HCT116 (cell line): ENCODE measurements at places on chromosomes 2 and 18.
A peak's percentile ranks its signal among the peaks of the same experiment; 100 is the strongest.

GRCh38 chr2:109703077-109703476 lies 88.9 kb downstream of the SOWAHC start:
- no peak for DNase-seq

DNA sequence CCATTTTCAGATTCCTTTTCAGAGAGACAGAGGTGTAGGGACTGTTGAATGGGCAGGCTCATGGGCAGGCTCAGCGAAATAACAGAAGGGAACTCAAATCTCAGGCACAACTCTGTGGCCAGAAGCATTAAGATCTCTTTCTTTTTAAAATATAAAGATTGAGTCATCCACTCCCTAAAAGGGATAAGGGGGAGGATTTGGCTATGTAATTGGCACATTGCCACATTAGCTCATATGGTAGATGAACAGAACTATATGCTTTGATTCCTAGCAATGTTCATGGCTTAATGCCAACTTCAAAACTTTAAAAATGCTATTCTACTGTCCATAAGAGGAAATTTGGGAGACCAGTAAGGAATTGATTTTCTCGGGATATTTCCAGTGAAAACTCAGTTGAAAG lies 53.8 kb upstream of the SLC5A7 start:
- no peak for DNase-seq

DNA sequence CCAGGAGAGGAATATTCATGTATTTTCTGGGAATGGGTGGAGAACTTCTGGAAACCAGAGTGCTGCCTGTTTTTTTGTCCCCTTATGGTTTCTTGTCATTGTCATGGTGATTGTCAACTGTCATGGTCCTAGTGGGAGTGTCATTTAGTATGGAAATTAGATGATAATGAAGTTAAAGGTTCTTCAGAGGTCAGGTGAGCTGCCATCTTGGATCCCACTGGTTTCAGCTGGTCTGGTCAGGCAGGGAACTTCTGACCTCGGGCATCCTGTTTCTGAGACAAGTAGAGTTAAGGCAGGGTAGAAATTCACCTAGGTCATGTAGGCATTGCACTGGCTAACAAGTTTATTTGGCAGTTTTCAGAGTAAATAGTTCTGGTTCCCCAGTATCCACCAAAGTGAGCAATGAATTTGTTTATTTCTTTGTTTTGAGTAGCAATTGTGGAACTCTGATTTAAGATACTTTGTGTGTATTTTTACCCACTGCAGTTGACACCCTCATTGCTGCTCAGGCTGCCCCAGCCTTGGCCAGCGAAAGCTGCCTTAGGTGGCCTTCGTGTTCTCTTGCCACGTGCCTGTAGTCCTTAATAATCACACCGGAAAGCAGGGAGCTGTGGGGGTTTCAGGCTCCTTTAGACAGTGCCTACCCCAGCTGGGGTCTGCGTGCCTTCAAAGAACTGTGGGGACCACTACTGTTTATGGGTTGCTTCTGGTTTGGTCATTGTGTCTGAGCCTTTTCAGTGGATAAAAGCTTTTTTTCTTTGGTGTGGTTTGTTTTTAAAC lies 48.7 kb downstream of the NCK2 start:
- DNase-seq = no peak

DNA sequence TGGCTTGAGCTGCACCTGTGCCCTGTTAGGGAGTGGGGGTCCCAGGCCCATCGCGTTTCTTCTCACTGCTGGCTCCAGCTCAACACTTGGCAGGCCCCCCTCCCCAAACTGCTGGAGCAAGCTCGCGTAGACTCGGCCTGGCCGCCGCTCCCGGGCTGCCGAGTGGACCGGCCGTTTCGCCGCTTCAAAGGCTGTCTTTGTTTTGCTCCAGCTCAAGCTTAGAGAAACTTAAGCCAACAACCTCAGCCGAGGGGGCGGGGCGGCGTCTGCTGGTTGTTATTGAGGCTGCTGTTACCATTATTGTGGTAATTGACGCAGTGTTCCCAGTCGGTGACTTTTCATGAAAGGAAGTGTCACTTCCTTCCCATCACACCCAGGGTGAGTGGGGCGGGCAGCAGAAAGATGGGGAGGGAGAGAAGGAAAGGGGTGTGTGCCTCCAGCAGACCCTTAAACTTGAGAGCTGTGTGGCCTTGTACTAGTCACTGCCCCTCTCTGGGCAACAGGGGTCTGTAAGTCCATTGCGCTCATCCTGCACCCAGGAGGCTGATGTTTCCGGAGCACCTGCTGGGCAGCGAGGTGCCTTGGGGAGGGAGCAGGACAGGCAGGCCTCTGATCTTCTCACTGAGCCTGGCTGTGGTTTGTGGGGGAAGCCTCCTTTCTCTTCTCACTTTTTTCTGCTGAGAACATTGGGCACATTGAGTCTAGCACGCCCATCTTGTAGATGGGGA lies 2.1 kb downstream of the ARID5A start:
- DNase-seq = no peak

DNA sequence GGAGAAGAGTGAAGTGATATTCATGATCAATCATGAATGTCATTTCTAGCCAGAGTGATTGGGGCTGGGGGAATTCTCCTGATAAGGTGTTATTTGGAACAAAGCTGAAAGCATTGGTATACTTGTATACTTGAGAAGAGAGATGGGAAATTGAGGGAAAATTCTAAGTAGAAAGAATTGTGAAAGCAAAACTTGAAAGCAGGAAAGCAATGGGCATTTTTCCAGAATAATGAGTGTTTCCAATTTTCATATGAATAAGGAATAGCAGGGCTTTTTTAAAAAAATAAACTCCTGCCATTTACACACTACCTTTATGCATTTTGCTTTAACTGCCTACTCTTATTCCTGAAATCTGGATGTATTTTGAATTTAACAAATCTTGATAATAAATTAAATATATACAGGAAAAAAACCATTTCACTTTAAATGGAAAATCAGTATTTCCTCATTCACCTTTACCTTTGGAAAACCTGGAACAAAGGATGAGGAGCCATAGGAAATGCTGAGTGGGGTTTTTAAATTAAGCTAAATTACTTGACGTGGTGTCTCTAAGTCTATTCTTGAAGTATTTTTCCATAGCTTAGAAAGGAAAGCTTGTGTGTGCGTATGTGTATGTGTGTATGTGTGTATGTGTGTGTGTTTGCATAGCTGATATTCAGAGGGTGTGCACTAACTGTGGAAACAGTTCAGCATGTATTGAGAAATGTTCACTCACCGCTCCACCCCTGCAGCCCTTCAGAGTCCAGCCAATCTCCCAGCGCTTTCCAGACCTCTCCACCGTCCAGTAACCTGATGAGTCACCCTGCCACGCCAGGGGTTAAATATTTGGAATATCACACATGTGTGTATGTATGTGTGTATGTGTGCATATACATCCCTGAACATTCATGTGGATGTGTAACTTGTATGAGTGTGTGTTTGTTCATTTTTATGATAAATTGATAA lies 427.3 kb downstream of the THSD7B start:
- DNase-seq = no peak

GRCh38 chr2:60412620-60413019 lies 140.8 kb downstream of the BCL11A start:
- DNase-seq = no peak

DNA sequence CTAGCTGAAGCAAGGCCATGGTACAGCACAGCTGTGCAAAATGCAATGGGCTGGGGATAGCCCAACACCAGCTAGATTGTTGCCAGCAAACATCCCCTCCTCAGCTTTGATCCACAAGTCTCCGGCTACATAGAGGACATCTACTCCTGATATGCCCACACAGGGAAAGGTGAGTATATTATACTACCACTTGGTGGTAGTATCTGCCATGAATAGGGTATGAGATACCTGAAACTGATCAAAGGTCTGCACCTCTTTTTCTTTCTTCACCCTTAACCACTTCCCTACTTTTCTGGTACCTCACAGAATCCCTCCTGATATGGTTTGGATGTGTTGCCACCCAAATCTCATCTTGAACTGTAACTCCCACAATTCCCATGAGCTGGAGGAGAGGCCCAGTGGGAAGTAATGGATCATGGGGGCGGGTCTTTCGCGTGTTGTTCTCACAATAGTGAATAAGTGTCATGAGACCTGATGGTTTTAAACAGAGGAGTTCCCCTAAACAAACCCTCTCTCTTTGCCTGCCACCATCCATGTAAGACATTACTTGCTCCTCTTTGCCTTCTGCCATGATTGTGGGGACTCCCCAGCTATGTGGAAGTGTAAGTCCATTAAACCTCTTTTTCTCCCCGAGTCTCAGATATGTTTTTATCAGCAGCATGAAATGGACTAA lies 279.6 kb downstream of the TXNL1 start:
- no peak for DNase-seq

- DNase-seq = no peak
Observed at GRCh38 chr2:51304311-51304710, 272.4 kb upstream of the NRXN1 start.

DNA sequence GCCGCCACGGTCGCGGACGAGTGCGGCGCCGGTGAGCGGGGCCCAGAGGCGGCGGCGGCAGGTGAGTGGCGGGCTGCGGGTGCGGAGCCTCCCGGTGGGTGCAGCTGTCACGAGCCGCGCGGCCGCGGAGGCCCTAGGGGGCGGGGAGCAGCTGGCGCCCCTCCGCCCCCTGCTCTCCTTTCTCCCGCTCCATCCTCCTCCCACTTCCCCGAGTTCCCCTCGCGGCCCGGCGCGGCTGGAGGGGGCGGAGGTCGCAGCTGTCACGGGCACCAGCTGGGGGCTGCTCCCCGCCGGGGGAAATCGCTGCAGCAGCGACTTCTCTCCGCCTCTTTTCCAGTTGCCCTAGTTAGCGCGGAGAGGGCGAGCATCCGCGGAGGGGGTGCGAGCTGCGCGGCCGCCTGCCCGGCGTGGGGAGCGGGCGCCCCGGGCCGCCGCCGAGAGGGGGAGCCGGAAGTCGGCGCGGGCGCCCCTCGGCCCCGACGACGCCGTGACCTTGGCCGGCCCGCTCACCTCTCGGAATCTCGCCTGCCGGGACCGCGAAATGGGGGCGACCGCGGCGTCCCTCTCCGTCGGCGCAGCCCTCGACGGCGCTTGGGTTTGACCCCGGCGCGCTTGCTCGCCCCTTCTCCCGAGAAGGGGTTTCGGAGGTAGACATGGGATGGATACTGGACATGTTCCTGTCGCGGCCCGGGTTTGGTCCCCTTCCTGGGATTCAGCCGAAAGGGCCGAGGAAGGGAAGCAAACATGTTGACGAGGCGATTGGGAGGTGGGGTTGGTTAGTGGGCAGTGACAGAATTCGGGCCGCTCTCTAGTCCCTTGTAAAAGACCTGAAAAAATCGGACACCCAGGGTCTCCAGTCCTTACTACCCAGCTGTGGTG lies 727 bp downstream of the NCOA1 start:
- DNase-seq = no peak

- DNase-seq = no peak
Observed at GRCh38 chr18:75072672-75073371, 136.1 kb downstream of the PTGR3 start.

DNA sequence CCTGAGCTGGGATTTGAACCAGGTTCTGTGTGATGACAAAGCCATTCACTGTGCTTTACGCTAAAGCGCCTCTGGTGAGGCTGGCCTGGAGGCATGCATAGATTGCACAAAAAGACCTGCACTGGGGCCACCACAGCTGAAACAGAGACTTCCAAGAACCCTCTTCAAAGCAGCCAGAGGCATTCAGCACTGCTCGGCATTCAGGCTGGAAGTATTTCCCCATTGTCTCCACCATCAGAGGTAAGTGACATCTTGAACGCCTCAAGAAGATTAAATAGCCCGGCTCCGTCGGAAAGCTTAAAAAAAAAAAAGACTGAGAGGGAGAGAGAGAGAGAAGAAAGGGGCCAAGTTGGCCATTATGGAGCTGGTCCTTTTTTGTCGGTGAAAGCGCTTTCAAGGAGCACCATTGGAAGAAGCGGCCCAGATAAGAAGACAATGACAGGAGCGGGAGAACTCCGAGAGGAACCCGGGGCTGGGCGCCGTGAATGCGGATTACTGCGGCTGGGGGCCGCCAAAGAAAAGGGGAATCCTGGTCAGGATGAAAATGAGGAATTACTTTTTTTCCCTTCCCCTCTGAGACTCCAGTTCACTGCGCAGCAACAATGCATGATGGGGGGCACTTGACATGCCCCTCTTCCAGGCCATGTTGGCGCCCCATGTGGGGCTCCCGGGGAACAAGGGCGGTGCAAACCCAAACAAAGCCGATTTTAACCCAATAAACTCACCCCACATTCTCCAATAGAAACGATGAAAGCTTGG lies 228.3 kb downstream of the MYCN start:
- DNase-seq = no peak

GRCh38 chr2:226742347-226742746 lies 57.3 kb downstream of the IRS1 start:
- DNase-seq = no peak

GRCh38 chr18:11293794-11294193 lies 144.4 kb upstream of the PIEZO2 start:
- DNase-seq = no peak

- DNase-seq = no peak
Observed at GRCh38 chr2:12282780-12283695, 433.7 kb upstream of the TRIB2 start.

GRCh38 chr2:33275689-33276444 lies 200.6 kb upstream of the RASGRP3 start:
- DNase-seq = peak; percentile 6

DNA sequence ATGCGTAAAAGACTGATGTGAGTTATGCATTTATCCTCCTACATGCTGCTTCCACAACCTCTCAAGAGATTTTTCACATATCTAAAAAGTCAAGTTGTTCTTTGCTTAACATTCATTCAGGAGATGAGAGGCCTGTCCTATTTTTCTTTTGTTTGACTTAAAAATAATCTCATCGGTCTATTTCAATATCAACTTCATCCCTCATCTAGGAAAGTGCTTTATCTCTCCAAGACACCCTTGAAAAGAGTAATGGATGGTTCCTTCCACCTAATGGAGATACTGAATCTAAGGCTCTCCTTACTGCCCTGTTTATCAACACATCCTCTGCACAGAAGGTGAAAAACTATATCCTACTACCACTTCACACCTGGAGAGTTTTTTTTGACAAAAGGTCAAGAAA lies 2.4 kb downstream of the NFE2L2 start:
- DNase-seq = no peak

GRCh38 chr18:69774831-69775230 lies 172.8 kb downstream of the CD226 start:
- DNase-seq = no peak

- peak; percentile 49 for DNase-seq
Observed at GRCh38 chr18:24271381-24272228, 126.0 kb downstream of the OSBPL1A start.

- no peak for DNase-seq
Observed at GRCh38 chr2:220767591-220768255, 804.4 kb downstream of the EPHA4 start.

DNA sequence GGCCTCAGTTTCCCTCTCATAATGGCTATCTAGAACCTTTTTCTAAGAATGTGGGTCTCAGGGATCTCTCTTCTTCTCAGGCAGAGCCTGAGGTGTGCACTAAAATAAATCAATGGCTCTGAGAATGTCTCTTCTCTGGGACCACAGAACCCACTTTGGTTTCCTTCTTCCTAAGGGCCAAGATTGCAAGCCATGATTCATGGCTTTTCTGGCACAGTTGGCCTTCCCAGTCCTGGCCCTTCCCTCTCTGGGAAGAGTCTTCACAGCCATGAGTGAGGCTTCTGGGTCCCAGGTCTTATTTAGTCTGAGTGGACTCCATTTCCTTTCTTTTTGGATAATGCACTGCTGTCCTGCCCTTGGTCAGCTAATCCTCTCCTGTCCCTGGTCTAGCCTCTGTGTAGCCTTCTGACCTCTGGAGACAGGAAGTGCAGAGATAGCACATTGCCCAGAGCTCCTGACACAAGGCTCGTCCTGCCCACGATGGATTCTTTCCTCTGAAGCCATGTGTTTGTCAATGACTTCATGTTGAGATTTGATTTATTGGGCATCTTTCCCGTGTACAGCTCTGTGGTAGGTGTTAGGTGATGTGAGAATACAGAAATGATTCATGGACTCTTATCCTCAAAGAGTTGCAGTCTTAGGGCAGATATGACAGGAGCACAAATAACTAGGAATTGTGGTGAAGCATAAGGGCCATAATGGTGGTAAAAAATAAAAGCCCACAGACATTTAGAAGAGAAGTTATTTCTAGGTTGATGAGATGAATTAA lies 245.0 kb downstream of the CLIP4 start:
- DNase-seq = no peak
